ENCODE measurements at places on chromosomes 7 and 10. TPM values are rescaled to one million over a fixed set of nuclear protein-coding genes. Genes with fewer than 3 reads are reported as not detected.

- DNase-seq: no peak
Observed at GRCh38 chr7:93132216-93132615, 14.4 kb upstream of the SAMD9 start.

DNA sequence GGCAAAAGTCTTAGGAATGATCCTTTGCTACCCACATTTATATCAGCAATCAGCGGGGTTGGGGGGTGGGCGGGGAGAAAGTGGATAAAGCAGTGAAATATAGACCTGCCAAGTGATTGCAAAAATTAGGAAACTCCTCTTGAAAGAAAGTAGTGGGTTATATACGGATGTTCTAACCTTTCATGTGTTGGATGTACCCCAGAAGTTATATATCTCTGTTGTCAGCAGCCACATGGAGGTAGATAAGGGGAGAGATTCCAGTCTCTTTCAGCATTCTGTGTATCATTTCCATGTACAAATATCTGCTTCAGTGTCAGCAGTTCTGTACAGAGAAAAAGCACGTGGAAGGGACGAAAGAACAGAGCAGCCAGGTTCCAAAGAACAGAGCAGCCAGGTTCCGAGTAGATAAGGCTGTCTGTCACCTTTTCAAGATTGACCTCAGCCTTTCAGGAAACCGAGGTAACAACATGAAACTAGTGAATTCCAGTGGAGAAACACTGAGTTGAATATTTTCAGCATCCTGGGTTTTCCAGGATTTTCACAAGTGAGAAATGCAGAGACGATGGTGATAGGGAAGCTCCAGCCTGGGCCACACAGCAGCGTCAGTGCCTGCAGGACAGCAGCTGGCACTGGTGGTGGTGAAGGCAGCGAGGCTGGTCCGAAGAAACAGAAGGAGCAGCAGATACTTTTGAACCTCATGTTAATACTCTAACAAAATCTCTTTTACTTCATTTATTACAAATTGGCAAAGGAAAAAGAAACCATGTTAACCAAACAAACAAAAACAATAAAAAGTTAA is 212.3 kb downstream of the C7orf25 start:
- no peak for DNase-seq

DNA sequence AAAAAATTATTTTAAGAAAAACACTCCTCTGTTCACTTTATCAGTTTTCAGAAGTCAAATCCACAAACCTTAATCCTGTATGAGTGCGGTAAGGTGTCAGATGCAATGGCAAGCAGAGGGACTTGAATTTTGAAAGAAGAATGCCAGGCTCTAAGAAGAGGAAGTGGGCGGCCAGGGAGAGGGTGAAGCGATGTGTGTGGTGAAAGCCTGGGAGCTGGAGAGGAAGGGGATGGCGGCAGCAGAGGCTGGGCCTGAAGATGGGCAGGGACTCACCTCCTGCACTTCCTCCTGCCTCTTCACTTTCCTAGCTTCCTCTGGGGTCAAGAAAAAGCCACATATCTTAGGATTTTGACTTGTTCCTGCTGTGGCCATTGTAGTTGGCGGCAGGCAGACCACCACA is 609.6 kb downstream of the PARD3 start:
- no peak for DNase-seq

Gene SSC4D
- 4.3 TPM for polyA plus RNA-seq

Gene ANKRD1
- 0.45 TPM for polyA plus RNA-seq

All from right renal pelvis (tissue), 4 donors.